ENCODE measurements at places on chromosomes 6 and 20. TPM values are rescaled to one million over a fixed set of nuclear protein-coding genes. Genes with fewer than 3 reads are reported as not detected.

Gene MYCT1
- not detected for total RNA-seq

GRCh38 chr6:14288910-14289309, 171.3 kb downstream of the CD83 start:
- DNase-seq: no peak

- no peak for DNase-seq
Observed at GRCh38 chr6:134117409-134117808, 65.0 kb upstream of the SLC2A12 start.

Gene PROKR2
- not detected for total RNA-seq

GRCh38 chr6:14827354-14827753, 418.5 kb upstream of the JARID2 start:
- no peak for DNase-seq

DNA sequence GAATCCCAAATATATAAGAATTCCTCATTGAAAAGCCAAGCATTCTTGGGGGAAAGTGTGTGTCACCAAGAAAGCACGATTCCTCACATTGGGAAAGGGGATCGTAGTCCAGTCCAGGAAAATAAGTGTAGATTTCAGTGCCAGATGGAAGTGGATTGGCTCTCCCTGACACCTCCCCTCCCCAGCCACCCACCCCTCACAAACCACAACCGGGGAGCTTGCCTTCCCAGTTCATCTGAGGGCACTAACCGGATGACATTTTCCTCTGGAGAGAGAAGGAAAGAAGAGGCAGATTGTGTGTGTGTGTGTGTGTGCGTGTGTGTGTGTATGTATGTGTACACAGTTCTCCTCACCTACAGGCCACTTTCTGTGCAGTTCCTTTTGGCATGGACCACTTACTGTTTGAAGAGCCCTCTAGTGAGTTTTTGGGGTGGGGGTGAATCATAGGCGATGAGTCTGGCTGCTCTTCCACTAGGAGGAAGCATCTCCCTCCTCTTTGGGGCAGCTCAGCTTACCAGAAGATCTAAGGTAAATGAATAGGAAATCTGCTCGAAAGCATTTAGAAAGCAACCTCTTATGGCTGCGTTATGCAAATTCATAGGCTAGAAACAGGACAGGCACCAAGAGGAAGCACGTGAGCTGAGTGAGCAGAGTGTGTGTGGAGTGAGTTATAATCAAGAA, 20.8 kb downstream of the DAAM2 start:
- no peak for DNase-seq

GRCh38 chr6:44511126-44511525, 123.6 kb downstream of the CDC5L start:
- no peak for DNase-seq

Gene HEBP2
- total RNA-seq: 72.8 TPM

- DNase-seq: no peak
Observed at GRCh38 chr6:6847591-6847990, 259.1 kb downstream of the LY86 start.

DNA sequence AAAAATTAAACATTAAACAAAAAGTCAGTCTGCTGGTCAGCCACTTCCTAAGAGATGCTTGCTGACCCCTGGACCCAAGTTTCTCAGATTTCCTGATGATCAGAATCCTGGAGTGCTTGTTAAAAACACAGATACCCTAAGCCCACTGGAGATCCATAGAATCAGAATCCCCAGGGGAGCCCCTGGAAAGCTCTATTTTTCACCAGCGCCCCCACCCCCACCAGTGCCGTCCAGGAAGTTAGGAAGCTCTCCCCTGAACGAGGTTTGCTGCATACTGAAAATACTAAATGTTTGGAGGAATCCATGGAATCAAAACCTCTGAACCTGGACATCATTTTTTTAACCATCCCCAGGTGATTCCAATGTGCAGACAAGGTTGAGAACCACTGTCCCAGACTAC, 69.2 kb downstream of the BFSP1 start:
- DNase-seq: no peak

All from HepG2 (cell line).